ENCODE measurements at places on chromosomes 13 and 19.

- no peak for DNase-seq
Measured at GRCh38 chr13:23570921-23571315, 706 bp downstream of the TNFRSF19 start.

GRCh38 chr13:106548064-106548696, 12.7 kb upstream of the EFNB2 start:
- DNase-seq: no peak

- DNase-seq: no peak
Measured at GRCh38 chr19:10013316-10013715, at the start of gene RDH8. Gene RDH8 (plus strand): TSS chr19:10013483. CDS start chr19:10013498, 15 bp downstream.

GRCh38 chr19:52211203-52211602, 21.4 kb downstream of the PPP2R1A start:
- no peak for DNase-seq

DNA sequence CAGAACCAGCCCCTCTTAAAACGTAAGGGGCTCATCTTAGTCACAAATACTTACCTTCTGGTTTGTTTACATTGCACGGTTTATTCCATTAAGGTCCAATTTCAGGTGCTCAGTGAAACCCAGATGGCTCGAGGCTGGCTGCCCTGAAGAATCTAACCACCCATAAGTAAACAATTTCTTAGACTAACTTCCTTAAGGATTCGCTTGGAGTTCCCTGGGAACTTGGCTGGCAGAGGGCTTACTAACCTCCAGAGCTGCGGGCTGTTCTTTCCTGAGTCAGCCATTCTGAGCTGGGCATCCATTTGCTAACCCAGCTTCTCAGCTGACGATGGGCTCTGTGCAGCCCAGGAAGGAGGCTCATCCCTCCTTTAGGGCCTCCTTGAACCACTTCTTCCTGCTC, 262.1 kb downstream of the FGF9 start:
- DNase-seq: no peak

DNA sequence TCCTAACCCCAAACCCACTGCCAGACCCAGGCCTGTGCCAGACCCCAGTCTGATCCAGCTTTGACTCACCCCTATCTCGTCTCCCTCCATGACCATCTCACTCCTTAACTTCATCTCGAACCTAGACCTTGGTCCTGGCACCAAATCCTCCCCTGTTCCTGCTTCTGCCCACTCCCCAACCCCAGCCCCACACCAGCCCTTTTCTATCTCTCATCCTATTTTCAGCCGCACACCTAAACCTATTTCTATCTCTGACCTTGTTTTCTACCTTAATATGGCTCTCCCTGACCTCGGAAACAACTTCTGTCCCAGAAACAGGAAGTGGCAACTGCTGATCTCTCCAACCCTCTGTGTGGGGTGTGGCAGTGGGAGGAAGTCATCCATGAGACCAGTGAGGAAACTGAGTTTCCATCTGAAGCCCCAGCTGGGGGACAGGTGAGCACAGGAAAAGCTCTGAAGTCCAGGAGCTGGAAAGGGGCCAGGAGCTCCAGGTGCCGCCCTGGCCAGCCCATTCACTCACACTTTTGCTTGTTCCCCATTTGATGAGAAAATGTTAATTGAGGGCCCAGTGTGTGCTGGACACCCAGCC, 13.7 kb downstream of the PTH2 start:
- peak; percentile 49 for DNase-seq

- peak; percentile 34 for DNase-seq
Measured at GRCh38 chr19:39582442-39582841, 19.9 kb upstream of the LGALS13 start.

GRCh38 chr13:92843549-92843948, 383.1 kb upstream of the GPC6 start:
- no peak for DNase-seq

GRCh38 chr13:75136151-75136550, 345.8 kb downstream of the TBC1D4 start:
- no peak for DNase-seq

DNA sequence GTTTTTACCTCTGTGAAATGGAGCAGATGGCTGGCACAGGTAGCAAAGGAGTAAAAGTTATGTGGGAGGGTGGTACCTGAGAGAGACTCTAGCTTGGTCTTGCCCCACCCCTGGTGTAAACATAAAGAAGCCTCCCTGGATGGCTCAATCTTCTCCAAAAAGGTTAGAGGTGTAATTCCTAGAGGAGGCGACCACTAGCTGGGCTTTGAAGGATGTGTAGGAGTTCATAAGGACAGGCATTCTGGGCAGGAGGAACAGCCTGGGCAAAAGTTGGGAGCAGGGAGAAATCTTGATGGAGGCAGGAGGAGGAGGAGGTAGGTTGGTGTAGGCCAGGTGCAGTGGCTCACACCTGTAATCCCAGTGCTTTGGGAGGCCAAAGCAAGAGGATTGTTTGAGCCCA, 7.8 kb upstream of the ICAM4 start:
- DNase-seq: no peak

DNA sequence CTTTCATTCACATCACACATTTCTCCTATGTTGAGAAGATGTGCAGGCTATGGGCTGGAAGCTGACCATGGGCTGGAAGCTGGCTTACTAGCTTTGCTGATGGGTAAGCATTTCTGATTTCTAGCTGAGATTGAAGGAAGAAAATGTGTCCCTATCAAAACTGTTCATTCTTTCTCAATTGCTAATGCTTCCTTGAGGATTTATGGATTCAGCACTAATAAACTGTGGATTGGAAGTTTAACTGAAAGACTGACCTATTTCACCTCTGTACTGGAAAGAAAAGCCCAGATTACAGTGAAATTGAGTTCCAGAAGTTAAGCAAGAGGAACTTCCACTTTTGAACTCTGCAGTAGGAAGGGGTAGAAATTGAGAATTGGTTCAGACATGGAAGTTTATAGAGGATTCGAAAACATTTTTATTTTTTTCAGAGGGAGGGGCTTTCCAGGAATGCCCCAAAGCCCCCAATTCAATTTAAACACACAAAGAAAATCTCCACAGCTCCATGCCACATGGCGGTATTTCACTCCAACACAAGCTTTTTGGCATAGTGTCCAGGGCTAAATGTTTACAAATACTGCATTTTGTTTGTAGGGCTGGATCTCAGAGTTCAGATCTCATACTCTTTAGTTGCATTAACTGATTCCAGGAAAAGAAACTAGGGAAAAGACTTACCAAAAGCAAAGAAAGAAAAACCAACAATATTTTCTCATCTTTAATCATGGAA, 61.2 kb upstream of the ARGLU1 start:
- DNase-seq: no peak

GRCh38 chr19:19304186-19304965, 15.9 kb downstream of the SUGP1 start:
- DNase-seq: no peak

- DNase-seq: no peak
Measured at GRCh38 chr19:11181488-11181887, 15.9 kb downstream of the KANK2 start.

DNA sequence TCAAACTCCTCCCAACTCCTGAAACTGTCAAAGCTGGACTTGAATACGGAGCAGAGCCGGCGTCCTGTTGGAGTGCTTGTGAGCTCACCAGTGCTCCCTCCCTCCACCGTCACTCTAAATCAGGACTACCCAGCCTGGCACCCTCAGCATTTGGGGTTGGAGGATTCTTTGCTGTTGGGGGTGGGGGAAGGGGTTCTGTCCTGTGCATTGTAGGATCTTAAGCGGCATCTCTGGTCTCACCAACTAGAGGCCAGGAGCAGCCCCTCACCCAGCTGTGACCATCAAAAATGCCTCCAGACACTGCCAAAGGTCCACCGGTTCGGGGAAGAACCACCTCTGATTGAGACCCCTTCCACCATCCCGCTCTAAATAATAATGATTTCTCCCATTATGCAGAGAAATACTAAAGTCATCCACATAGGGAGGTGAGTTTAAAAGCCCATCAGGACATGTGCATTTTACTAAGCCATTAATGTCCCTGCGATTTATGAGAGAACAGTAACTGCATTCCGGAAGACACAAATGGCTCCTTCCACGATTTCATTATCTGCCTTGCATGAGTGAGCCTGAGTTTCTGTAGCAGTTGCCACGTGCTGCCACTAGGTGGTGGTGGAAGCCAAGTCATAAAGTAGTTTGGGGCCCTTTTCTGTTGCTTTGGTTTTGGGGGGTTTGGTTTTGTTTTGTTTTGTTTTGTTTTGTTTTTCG, 16.1 kb upstream of the USP29 start:
- DNase-seq: peak; percentile 60

Data from activated CD4-positive, alpha-beta T cell treated with anti-CD3 and anti-CD28 coated beads, Interleukin-10, Interleukin-2, amounts not matched to agents 100 ng/mL and 50 ng/mL, durations not matched to agents 16 hours and 8 hours (primary cell).